ENCODE measurements at places on chromosomes 13 and 19. TPM values are rescaled to one million over a fixed set of nuclear protein-coding genes. Genes with fewer than 3 reads are reported as not detected.

DNA sequence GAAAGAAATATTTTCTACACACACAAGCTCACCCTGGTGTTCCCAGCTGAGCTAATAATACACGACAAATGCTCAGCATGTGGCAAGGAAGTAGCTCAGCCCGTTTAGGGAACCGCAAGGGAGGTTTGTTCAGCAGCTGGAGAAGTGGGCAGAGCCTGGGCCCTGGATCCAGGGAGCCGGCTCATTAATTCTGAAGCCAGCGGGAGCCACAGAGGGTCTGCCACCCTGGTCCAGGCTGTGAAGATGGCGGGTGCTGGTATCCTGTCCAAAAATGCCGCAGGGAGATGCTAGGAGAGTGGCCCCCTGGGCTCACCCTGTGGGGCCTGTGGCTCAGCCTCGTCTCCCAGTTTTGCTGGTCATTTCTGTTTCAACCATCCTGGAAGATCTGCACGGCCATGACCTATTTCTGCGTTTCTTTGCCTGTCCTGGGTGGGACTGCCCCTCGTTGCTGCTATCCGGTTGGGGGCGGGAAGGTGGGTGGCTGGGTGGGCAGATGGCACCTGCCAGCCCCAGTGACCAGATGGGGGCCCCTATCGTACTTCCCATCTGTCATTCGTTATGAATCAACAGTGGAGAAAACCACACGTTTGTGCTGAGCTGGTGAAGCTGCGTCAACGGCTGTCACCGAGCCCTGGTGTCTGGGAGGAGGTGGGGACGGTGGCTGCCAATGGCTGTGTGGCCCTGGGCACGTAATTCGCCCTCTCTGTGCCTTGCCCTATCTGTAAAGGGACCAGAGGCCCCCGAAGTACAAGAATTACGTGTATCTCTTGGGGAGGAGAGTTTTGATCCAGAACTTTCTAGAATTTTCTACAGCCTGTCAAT, 2.7 kb upstream of the GNA15 start:
- DNase-seq, result peak; percentile 79

- DNase-seq, result no peak
Observed at GRCh38 chr13:28000567-28000966, 12.1 kb upstream of the URAD start.

DNA sequence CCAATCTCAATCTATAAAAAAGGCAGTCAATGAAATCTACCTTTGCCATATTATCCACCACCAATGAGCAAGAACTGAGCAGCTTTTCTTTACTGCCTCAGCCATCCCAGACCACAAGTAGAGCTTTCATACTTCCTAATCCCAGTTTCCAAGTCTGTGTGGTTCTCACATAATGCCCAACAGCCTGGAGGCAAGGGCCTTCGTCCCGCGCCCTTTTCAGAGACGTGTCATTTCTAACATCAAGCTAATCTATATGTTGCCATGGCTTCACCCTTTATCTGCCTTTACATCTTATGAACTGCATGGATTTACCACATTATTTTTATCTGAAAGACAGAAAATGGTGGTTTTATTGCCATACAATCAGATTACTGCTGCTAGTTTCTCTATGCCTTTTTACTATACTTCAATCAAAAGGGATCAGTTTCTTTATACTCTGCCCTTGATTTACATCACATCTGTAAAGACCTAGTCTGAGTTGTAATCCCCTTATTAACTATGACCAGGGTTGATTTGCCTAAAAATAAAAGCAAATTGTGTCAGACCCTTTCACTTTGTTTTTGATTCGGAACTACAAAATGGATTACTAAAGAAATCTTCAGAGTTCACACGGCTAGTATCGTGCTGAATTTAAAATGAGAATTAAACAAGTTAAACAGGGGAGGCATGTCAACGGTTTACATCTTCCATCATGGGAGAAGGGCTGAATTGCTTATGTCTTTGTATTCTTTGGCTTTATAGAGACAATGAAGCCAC, 5.9 kb downstream of the EFNB2 start:
- DNase-seq, result no peak

GRCh38 chr13:42968906-42969305, 23.1 kb downstream of the EPSTI1 start:
- no peak for DNase-seq

DNA sequence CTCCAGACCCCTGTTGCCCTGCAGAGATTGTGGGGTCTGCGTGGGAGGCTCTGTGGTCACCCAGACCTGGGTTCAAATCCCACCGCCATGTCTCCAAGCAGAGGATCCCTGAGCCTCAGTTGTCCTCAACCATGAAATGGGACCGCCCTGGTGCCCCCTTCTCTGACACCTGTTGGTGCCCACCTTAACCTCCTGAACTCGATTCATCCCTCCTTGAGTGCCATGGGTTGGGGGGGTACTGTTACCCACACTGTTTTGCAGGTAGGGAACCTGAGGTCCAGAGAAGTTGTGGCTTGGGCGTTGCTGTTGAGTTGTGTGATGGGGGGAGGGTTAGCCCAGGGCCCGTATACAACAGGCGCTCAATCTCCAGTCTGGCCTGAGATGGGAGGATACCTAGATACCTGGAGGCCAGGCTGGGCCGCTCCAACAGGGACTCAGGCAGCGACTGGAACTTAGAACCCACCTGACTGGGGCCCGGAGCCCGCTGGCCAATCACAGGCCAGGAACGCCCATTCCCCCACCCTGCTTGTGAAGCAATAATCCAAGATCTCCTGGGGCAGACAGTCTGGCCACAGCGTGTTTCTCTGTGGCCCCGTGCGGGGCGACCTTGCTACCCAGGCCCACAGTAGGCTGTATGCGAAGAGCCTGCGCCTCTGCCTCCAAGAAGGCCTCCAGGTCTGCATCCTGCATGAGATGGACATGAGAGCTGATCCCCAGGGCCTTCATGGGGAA, 2.8 kb downstream of the ARID3A start:
- DNase-seq, result no peak

GRCh38 chr13:101695870-101696516, 243.5 kb downstream of the ITGBL1 start:
- peak; percentile 53 for DNase-seq

Gene ELOF1
- 33.5 TPM for total RNA-seq

Gene CYP2A7
- total RNA-seq, result not detected

Gene RANBP3
- total RNA-seq, result 65.6 TPM

Gene SHD
- not detected for total RNA-seq

Data from Right ventricle myocardium inferior (tissue), 1 donor.